ENCODE measurements at places on chromosomes 2 and 18.

GRCh38 chr2:144459286-144459685 lies 60.6 kb downstream of the ZEB2 start:
- no peak for DNase-seq

- no peak for DNase-seq
Measured at GRCh38 chr2:218988650-218989049, 3.7 kb upstream of the FEV start.

DNA sequence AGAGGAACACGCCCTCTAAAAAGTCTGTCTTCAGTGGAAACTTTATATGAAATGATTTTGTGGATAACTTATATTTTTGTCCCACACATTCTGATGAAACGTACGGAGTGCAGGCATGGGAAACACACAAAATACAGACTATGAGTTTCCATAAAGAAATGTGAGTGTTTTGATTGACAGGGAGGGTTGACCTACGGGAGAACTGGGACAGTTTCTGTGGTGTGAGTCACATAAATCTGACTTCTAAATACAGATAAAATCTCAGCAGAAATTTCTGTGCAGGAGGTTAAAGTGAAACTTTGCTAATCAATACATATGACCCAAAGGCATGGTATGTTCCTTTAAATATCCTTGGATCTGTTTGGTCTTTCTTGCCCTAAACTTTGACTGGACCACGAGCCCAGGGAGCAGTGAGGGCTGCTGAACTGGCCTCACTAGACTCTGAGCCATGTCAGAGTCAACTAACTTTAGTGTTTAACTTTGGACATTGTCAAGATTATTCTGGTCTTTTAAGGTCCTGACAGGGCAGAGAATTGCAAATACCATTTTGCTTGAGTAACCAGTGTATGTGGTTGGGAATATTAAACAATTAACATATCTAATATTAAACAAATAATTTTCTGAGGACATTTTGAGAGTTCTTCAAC lies 206.9 kb upstream of the LYPD1 start:
- DNase-seq = no peak

GRCh38 chr2:190789074-190790004 lies 91.3 kb upstream of the GLS start:
- peak; percentile 52 for DNase-seq

GRCh38 chr2:49080681-49081080 lies 73.6 kb downstream of the FSHR start:
- no peak for DNase-seq

- no peak for DNase-seq
Measured at GRCh38 chr2:30716123-30716900, 90.9 kb downstream of the CAPN13 start.

DNA sequence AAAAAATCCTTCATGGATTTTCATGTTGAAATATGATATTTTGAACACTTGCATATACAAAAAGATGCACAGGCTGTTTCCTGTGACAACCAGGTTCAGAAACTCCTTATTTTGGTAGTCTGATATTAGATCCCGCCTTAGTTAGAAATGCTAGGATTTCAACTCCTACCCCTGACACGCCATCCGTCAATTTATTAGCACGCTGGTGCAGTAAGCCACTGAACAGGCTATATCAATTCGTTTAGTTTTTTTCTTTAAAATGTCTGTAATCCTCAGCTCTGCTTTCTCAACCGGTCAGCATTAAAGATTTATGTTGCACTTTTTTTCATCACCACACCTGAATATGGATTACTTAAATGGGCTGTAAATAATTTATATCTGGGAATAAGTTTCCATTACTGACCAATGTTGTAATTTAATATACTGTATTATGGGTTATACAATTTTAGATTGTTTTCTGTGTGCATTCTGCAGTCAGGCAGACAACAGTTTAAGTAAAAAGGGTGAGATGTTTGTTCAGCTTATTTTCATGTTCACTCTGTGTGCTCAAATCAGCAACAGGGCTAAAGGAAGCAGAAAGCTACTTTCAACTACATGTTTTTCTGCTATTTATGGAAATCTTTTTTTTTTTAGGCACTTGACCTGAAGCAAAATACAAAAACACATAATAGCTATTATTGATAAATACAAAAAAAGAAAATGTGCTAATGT lies 227.7 kb downstream of the ARHGAP15 start:
- DNase-seq = no peak

GRCh38 chr2:172350839-172351479 lies 76.4 kb upstream of the ITGA6 start:
- DNase-seq = no peak

DNA sequence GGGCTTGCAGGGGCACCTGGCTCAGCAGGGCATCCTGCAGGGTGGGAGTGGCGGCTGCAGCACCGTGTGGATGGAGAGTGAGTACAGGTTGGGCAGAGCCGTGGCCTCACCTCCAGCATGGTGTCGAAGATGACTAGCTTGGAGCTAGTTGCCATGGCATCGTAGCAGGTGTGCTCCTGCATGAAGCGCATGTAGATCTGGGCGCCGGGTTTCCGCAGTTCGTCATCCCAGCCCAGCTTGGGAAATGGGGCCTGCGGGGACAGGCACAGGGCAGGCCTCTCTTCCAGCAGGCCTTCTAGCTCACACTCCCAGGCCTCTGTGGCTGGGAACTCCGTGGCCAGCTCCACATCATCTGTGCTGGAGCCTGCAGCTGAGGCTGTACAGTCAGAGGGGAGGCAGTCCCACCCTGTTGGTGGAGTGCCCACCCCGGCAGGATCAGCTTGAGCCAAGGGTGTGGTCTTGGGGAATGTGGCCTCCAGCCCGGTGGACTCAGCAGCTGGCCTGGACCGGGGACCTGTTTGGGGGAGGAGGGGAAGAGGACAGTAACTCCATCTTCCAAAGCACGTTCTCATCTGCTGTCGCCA lies 1.6 kb downstream of the PRKAG3 start:
- DNase-seq = no peak

GRCh38 chr18:56124186-56124585 lies 514.2 kb downstream of the TXNL1 start:
- DNase-seq = peak; percentile 47
